Fibroblast of the aortic adventitia (primary cell): ENCODE measurements at places on chromosomes 6 and 20.

GRCh38 chr20:35583636-35584560 is 31.7 kb upstream of the SPAG4 start:
- DNase-seq: no peak

- DNase-seq: no peak
Measured at GRCh38 chr6:3284436-3284876, 25.7 kb downstream of the PSMG4 start.

DNA sequence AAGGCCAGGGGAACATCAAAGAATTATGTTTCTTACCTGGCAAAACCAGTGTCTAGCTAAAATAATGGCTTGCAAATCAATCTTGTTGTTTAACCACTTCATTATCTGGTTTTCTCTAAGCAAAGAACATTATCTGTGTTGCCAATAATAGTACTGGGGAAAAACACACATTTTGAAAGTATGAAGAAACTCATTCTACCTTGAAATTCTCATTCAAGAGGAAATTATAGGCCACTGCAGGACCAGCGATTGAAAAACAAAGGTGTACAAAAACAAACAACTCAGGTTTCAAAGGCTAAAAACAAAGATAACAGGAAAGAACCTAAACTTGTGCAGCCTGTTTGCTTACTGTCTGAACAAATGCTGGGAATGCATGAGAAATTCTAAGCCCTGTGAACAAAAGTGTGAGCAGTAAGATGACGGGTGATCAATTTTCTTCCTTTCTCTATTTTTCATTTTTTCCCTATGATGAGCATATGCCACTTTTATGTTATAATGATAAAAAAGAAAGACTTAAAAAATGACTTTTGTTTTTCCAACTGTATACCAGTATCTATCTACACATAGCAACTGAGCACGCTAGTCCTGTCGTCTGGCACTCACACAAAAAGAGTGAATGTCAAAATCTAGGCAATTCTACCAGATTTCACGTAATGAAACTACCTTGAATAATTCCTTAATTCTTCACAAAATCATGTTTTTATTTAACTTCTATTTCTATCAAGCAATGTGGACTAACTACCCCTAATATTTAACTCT is 117.9 kb downstream of the SGK1 start:
- DNase-seq: no peak

DNA sequence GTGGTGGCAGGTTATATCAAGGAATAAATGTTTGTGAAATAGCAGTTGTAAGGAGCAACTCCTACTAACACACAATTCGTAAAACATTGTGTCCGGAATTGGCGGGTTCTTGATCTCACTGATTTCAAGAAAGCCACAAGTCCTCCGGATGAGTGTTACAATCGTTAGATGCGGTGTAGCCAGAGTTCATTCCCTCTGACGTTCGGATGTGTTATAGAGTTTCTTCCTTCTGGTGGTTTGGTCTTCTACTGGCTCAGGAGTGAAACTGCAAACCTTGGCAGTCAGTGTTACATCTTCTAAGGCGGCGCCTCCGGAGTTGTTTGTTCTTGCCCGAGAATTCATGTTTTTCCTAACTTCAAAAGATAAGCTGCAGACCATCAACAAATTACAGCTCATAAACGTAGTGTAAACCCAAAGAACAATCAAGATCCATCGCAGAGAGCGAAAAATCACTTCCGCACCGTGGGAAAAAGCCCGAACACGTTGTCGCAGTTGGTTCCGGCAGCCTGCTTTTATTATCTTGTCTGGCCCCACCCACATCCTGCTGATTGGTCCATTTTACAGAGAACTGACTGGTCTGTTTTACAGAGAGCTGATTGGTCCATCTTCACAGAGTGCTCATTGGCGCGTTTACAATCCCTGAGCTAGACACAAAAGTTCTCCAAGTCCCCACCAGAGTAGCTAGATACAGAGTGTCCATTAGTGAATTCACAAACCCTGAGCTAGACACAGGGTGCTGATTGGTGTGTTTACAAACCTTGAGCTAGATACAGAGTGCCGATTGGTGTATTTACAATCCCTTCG is 58.2 kb downstream of the TRIM27 start:
- peak; percentile 8 for DNase-seq

- DNase-seq: peak; percentile 51
Measured at GRCh38 chr6:15274692-15275387, 29.0 kb downstream of the JARID2 start.

DNA sequence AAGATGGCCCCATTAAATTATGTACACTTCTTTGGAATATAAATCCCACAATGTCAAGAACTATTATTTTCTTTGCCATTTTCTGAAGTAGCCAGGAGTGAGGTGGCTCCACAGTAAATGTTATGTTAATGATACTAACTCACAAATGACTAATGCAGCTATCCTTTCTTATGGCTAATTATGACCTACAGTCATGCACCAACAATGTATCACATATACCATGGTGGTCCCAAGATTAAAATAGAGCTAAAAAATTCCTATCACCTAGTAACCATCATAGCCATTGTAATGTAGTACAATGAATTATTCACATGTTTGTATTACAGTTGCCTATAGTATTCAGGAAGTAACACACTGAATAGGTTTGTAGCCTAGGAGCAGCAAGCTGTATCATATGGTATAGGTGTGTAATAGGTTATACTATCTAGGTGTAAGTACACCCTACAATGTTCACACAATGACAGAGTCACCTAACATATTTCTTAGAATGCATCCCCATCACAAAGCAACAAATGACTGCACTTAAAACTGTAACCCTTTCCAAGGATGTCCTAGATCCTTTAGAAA is 15.3 kb downstream of the ECHDC1 start:
- DNase-seq: no peak

DNA sequence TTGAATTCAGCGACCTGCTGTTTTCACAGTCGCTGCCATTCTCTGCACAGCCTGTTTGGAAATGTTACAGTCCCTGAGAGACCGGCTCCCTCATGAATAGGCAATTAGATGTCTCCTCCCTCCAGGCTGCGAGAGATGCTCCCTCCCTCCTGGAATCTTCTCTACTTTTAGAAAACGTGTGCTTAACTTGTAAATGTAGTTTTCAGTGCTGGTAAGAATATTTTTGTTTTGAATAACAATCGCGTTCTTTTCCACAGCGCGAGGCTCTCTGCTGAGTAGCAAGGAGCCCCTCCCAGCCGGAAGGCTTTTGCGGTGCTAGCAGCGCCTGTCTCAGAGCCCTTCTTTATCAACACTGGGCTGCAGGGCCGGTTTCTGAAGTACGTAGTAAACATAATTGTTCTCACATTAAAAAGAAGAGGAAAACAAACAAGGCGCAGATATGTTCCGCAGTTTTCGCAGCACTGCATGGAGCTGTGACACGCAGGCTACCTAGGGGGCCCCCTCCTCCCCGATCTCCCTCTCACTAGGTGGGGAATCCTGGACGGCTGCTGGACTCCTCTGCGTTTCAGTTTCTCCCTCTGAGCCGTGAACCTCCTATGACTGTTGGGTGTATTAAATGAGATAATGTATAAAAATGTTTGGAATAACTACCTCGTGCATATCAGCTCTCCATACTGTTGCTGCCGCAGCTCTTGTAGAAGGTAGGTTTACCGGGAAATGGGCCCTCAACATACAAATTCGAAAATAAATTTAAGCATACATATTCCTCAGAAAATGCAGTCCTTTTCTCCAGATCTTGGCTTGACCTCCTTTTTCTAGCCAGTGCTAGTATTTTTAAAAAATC is 79.0 kb upstream of the SPACA1 start:
- peak; percentile 4 for DNase-seq
